Fibroblast of skin of left biceps (primary cell): ENCODE measurements at places on chromosomes 12 and 14.

GRCh38 chr12:64894827-64895475, 70.5 kb downstream of the TBC1D30 start:
- DNase-seq = no peak

GRCh38 chr14:96139879-96140278, 64.8 kb upstream of the BDKRB2 start:
- no peak for DNase-seq

DNA sequence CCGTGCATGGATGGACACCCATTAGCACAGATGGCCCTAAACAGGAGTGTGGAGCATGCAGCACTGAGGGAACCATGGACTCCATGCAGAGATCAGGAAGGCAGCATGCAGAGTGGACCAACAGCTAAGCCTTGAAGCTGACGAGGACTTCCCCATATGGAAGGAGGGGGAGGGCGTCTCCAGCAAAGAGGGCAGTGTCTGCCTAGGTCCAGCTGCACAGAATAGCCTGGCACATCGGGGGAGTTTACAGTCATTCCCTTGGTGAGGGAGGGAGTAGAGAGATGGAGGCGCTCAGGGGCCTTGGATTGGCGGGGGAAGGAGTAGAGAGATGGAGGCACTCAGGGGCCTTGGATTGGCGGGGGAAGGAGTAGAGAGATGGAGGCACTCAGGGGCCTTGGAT, 64.5 kb downstream of the ANKRD9 start:
- no peak for DNase-seq

GRCh38 chr12:52156757-52157565, 34.9 kb downstream of the KRT80 start:
- DNase-seq = no peak

DNA sequence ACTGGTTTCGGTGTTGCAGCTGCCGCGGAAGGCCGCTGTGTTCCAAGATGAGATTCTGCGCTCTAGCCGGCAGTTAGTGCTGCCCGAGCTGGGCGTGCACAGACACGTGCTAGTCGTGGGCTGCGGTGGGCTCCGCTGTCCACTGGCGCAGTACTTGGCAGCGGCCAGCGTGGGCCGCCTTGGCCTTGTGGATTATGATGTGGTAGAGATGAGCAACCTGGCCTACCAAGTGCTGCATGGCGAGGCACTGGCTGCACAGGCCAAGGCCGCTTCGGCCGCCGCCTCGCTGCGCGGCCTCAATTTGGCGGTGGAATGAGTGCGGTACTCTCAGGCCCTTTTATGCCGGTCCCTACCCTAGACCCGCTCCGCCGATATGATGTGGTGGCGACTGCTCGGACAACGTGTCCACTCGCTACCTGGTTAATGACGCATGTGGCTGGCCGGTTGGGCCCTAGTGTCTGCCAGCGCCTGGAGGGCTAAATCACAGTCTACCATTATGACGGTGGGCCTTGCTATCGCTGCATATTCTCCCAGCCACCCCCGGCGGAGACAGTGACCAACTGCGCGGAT, 102.2 kb downstream of the SNAPC1 start:
- no peak for DNase-seq
